NCI-H146 (cell line): ENCODE measurements at places on chromosomes 1 and 21.

DNA sequence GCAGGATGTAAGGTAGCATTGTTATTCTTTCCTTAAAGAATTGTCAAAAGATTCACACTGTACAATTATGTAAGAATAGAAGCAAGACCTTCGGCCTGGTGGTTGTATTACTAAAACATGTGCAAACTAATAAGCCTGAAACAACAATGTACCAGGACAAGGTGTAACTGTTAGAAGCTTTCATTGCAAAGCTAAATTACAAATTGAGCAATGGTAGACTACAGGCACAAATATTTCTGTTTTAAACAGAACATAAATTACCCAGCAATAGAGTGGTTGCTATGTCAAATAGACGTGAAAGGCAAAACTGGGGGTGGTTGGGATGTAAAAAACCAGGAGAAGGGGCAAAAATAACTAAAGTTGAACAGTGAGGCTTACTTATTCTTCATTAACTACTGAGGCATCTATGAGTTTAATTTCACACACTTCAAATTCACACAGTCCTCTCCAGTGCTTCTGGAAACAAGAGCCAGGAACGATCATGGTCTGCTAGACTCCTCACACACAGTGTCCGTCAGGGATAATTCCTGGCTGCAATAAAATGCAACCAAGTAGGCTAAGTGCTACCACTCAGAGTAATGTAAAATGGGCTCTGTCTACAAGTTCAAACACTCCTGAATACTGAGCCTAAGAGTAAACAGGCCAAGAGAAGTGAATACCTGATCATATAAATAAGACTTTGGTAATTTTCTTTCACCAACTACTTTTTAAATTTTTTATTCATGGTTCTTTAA lies 39.3 kb upstream of the C1orf198 start:
- no peak for DNase-seq

- DNase-seq = no peak
Measured at GRCh38 chr1:6121651-6122370, 58.3 kb downstream of the CHD5 start.

- DNase-seq = peak; percentile 63
Measured at GRCh38 chr1:236489710-236490377, 33.9 kb upstream of the LGALS8 start.

- DNase-seq = no peak
Measured at GRCh38 chr1:25445993-25446538, 15.4 kb downstream of the MACO1 start.

- no peak for DNase-seq
Measured at GRCh38 chr1:186915555-186915954, 86.8 kb downstream of the PLA2G4A start.

- DNase-seq = no peak
Measured at GRCh38 chr1:220711056-220711809, 21.1 kb downstream of the C1orf115 start.

- no peak for DNase-seq
Measured at GRCh38 chr1:201647722-201648065, 108.8 kb downstream of the NAV1 start.

DNA sequence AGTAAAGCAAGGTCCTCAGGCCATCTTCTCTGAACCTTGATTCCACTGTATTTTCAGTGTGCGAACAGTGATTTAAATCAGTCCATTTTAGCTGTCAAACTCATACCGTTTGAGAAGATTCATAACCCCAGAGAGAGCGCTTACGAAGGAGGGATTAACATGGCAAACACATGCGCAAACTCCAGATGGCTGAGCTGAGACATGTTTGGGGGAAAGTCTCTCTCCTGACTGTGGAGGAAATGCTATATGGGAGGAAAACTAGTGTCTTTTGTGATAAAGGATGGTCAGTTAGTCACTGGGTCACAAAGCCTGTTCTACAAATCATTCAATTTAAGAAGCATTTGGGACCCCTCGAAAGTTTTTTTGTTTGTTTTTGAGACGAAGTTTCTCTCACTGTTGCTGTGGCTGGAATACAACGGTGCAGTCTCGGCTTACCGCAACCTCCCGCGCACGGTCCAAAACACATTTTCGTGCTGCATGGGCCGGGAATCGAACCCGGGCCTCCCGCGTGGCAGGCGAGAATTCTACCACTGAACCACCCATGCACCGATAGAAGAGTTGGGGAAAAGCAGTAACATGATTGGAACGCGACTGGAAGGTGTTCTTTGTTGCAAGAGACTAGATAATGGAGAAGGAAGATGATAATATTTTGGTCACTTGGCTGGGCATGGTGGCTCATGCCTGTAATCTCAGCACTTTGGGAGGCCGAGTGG lies 58.4 kb upstream of the CXADR start:
- peak; percentile 43 for DNase-seq

DNA sequence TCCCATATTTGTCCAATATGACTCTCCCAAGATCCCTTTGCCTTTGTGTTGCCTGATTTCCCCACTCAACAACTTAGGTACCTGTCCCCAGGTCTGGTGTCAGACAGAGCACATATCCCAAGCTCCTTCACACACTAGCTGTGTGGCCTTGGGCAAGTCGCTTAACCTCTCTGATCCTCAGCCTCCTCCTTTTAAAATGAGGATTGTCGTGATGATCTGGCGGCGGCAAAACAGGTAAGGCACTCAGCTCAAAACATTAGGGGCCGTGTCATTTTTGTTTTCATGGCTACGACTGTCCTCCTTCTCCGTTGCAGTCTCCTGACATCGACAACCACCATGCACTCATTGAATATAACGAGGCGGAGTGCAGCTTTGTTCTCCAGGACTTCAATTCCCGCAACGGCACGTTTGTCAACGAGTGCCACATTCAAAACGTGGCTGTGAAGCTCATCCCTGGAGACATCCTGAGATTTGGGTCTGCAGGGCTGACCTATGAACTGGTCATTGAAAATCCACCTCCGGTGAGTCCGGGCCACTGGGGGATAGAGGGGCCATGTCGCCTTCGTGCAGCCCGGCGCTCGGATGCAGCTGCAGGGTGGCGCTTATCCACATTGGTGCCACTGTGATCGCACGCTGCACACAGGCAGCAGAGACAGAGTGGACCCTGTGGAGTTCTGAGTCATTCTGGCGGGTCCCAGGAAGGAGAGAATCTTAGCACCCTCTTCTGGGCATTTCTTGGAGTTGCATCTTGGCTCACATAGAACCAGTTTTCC lies 25.2 kb downstream of the FHAD1 start:
- peak; percentile 74 for DNase-seq

DNA sequence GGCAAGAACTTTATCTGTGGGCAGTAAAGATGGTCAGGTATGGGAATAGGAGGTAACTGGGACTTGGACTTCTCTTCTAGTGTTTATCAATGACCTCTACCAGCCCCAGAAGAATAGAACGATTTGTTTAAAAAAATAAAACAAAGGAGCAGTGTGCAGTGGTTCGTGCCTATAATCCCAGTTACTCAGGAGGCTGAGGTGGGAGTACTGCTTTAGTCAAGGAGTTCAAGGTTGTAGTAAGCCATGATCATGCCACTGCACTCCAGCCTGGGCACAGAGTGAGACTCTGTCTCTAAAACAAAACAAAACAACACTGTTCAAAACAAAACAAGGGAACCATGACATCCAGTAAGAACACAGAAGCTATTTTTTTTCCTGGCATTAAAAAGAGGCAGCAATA lies 4.3 kb downstream of the RNF19B start:
- no peak for DNase-seq

GRCh38 chr1:98723574-98723973 lies 62.1 kb downstream of the SNX7 start:
- DNase-seq = no peak

DNA sequence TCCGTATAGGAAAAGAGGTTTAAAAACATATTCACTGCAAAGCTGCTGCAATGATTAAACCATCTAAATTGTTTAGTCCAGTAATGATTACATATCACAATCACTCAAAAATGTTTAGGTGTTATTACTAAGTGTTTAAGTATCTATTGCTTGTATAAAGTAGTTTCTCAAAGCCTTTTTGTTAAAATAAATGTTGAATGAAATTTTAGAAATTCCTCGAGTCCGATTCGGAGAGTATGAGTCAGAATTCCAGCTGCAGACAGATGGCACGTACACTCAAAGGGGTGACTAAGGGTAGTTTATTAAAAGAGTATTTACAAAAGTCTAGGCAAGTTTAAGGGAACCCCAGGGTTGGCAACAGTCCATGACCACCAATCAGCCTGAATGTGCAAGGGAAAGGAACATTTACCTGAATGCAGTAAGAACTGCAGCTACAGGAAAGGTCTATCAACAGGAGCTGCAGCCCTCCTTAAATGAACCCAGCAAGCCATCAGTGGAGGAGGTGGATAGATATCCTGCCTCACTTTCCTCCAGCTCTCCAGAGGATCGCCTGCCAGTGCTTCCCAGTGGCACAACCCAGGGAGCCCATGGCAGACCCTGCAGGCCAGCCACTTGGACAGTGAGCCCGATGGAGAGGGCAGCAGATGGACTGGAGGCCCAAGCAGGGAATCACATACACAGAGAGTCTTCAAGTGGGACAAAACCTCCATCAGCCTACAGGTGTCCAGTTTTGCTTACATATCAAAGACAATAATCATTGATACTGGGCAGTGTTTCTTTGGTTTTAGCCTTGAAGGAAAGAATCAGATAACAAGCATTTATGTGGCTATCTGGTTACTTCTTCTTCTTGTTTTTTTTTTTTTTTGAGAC lies 92.1 kb upstream of the SLC44A3 start:
- no peak for DNase-seq

DNA sequence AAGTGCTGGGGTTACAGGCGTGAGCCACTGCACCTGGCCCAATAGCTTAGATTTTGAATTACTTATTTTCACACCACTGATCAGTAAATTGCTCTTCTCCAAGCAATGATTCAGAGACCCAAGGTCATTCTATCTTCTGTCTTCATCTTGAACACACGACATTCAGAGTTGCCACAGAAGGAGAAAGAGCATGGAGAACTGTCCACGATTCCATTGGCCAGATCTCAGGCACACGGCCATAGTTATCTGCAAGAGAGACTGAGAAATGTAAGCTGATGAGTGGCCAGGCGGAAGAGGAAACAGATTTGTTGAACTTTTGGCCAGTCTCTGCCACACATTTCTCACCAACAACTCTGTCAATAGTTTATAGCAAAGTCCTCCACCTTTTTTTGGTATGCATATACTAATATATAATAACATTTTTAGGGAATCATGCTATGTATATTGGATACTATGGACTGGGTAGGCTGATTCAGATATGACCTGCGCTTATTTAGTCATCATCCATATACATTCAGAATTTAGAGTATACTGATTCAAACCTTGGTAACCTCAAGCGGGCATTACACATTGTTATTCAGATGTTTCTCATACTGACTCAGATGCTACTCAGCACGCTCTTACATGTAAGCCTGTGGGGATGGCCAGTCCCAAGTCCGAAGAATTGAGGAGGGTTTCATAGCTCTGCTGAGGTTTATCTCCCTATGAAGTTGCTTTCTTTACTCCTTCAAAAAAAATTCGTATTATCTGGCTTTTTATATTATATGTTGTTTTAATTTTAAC lies 25.5 kb upstream of the CAP1 start:
- no peak for DNase-seq

- no peak for DNase-seq
Measured at GRCh38 chr1:23732363-23733224, 10.7 kb upstream of the ELOA start.

DNA sequence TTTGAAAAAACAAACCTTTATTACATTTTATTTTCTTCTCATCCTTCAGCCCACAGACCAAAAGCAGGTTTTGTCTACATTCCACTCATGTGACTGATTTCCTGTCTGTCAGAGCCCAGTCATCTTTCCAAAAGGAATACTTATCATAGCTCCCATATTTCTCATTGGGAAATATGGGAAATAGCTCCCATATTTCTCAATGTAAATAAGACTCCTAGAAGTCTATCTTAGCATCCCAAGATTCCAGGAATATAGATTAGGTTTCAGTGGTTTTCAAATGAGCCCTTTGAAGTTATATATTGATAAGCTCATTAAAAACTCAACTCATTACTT lies 19.1 kb upstream of the NRDC start:
- DNase-seq = no peak

GRCh38 chr1:179296356-179297104 lies 2.9 kb downstream of the SOAT1 start:
- no peak for DNase-seq

GRCh38 chr1:112060261-112060660 lies 70.8 kb upstream of the KCND3 start:
- no peak for DNase-seq

DNA sequence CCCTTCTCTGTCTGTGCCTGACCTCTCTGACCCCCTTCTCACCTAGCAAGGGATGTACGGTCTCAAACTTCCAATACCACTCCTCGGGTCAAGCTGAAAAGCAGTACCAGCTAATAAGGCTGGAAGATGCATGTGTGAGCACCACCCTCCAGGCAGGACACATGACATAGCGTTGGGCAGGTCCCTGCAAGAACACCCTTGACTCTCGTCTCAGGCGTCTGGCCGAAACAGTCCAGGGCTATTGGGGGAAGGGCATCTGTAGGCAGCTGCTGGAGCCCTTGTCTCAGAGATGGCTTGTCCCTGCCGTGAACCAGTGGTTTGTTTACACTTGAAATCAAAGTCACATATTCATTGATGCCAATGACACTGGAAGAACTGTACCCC lies 56.5 kb downstream of the CD46 start:
- no peak for DNase-seq

DNA sequence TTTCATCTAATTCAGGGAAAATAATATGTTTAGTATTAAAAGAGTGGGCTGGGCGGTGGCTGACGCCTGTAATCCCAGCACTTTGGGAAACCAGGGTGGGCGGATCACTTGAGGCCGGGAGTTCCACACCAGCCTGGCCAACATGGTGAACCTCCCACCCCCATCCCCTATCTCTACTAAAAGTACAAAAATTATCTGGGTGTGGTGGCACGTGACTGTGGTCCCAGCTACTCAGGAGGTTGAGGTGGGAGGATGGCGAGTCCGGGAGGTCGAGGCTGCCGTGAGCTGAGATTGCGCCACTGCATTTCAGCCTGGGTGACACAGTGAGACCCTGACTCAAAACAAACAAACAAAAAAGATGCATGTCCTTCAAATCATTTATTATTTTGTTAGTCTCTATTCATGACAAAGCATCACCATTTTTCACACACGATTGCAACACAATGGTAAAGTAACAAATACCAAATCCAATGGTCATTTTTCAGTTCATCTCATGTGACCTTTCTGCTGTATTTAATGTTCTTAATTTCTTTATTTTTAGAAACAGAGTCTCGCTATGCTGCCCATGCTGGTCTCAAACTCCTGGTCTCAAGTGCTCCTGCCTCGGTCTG lies 1.0 kb downstream of the MSH4 start:
- DNase-seq = no peak

DNA sequence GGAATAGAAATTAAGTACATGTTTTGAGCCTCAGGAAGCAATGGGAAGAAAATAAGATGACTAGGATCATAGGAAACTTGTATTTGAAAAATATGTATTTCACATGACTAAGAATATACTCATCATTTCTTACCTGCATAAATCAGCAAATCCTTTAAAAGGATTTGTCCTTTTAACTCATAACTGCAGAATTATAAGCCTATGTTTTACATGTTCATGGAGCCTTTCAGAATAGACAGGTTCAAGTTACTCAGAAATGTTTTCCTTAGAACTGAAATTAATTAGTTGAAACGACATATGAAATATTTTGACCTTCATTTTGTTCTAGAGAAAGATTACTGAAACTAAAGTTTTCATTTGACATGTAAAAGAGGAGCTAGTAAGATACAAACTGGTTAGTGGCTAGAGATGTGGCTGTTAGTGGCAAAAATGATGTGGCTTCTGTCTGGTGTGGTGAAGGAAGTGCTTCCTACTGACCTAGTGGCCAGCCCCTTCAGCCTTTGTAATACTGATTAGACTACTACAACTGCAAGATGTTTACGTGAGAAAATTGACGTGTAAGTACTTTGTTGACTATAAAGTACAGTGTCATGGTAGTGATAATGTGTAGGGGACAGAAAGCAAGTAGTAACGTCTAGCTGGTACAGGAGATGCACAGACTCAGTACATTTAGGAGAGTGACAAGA lies 54.7 kb downstream of the PACC1 start:
- no peak for DNase-seq
